ENCODE measurements at places on chromosomes 1 and 21.

DNA sequence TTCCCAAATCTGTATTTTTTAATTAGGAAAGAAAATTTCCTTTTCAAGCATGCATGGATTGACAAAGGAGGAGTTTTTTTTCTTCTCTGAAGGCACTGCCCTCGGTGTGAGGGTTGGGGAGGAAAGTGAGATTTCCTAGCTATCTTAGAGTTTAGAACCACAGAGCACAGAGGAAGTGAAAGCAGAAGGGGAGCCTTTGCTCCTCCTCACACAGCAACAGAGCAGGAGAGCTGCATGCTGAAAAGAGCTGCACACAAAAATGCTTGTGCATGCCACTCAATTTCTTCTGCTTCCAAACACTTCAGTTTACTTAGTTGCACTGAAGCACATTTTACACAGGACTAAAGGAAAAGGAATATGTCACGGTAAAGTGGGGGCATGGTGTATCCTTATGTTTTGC is 308.1 kb downstream of the GPATCH2 start:
- DNase-seq = no peak

DNA sequence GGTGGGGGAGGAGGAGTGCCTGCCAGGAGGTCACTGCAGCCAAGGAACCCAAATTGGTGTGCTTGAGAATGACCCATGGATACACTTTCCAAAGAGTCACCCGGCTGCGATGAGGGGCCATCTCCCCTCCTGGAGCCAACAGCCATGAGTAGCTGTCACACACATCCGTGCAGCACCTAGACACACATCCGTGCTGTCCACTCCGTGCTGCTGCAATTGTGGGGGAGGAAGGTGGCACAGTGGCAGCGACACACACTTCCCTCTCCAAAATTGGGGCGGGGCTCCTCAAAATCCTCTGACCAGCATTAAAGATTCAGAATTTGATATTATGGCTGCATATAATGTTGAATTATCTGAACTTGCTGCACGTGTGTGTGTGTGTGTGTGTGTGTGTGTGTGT is 15.8 kb downstream of the TP73 start:
- DNase-seq = no peak

- DNase-seq = no peak
Measured at GRCh38 chr1:240314845-240315801, 223.4 kb downstream of the FMN2 start.

GRCh38 chr1:228194436-228194835 is 13.4 kb upstream of the OBSCN start:
- DNase-seq = no peak

Measured in Caki2 (cell line).